Frontal cortex (tissue), 4 donors: ENCODE measurements at places on chromosomes 1 and 21.

DNA sequence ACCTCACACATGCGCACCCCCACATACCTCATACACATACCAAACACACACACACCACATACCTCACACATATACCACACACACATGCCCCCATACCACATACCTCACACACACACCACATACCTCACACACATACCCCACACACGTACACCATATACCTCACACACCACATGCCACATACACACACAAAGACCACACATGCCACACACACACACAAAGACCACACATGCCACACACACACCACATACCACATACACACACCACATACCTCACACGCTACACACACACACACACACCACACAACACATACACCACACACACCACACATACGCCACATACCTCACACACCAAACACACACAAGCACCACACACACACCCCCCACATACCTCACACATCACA lies 30.0 kb downstream of the HIVEP3 start:
- no peak for DNase-seq

DNA sequence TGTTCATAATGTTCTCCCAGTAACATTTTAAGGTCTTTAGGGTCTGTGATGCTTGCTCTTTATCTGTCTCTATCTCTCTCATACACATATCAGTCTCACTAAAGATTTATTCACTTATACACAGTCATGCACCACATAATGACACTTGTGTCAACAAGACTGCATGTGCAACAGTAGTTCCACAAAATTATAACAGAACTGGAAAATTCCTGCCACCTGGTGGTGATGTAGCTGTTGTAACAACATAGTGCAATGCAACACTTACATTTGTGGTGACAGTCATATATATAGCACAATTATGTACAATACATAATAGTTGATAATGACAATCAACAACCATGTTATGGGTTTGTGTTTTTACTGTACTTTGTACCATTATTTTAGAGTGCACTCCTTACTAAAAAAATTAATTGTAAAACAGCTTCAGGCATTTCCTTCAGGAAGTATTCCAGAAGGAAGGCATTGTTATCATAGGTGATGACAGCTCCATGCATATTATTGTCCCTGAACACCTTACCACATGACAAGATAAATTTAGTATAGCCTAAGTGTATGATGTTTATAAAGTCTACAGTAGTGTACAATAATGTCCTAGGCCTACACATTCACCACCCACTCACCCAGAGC lies 8.1 kb downstream of the TDRD5 start:
- no peak for DNase-seq

- DNase-seq = no peak
These were observed 86.7 kb downstream of the NGF start for GRCh38 chr1:115251340-115251748.

- no peak for DNase-seq
These were observed 17.4 kb upstream of the HIVEP3 start for GRCh38 chr1:41936107-41936506.

DNA sequence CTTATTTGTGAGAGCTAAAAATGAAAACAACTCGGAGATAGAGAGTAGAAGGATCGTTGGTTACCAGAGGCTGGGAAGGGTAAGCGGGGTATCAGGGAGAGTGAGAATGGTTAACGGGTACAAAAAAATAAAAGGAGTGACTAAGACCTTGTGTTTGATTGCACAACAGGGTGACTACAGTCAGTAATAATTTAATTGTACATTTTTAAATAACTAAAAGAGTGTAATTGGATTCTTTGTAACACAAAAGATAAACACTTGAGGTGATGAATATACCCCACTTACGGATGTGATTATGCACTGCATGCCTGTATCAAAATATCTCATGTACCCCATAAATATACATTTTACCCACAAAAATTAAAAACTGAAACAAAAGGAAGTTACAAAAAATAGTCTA lies 29.4 kb downstream of the FOXJ3 start:
- no peak for DNase-seq
